ENCODE measurements at places on chromosomes 16 and 17.
A peak's percentile ranks its signal among the peaks of the same experiment; 100 is the strongest.

DNA sequence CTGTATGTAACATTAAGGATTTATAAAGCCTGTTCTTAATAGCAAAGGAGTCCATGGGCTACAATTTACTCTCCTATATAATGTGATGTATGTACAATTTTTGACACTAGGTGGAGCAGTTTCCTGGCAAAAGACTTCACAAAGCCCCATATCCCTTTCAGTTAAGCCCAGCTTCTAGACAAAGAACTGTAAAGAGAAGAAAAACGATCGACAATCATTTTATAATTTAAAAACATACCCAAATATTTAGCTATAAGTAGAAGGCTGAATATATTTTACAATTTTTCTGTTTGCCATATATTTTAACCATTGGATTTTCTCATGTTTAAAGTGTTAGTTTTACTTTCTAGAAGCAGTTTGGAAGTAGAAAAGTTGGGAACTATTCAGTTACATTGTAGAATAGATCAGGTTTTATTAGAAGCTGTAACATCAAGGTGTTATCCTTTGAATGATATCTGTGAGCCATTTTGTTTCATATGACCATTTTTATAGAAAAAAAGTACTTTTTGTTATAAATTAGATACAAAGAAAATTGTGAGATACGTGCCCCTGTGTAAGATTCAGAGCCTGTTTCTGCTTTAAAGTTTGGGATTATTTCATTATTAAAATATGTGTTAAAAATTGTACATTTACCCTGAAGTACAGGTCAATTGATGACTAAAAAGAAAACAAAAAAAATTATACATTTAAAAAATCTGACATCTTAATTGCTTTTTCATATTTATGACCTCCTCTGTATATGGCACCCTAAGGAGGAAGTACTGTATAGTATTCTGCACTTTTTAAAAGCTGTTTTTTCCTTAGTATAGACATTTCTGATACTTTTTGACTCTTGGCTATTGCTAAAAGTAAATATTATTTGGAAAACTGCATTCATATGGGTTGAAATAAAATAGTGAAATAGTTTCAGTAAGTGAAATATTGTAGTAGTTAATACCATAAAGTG lies 46.3 kb downstream of the VMP1 start:
- no peak for DNase-seq

DNA sequence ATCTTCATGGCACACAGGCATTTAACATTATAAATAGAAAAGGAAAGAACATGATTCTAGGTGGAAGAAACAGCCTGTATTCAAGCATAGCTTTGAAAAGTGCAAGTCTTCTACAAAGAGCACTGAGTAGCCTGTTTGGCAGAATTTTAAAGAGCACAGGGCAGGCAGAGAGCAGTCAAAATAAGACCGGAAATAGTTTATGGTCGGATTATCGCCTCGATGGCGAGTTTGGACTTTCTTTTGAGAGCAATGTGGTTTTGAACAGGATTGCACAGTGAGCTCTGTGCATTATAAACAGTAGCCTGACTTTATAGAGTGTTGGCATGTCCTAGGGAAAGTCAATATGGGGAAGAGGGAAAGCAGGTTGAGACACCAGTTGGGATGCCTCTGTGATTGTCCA lies 6.2 kb upstream of the TMEM100 start:
- no peak for DNase-seq

DNA sequence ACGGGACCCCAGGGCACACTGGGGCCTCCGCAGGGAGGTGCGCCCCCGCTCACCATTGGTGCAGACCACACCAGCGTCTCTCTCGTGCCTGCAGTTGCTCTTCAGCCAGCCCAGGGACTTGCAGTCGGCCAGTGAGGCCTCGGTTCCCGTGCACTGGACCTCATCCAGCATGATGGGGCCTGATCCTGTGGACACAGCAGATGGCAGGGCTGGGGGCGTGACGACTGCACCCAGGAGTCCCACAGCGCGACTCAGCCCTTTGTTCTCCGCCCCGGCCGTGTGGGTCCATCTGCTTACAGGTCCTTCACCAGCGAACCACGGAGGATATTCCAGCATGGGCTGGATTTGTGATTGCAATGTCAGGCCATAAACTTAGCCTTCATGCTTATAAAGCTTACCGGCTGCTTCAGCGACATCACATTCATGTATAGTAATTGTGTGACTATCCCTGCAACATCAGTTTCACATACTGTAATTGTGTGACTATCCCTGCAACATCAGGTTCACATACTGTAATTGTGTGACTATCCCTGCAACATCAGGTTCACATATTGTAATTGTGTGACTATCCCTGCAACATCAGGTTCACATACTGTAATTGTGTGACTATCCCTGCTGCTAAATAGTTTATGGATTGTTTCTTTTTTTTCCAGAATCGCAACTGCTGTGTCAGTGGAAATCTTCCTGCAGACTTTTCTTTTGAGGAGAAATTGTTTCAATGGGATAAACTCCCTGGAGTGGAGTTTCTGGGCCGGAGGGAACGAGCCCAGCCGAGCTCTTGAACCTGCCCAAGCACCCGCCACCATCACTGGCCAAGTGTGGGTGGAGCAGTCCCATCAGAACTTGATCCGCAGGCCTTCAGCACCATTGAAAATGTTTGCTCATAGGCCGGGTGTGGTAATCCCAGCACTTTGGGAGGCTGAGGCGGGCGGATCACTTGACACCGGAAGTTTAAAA lies 4.8 kb downstream of the LGALS3BP start:
- no peak for DNase-seq

DNA sequence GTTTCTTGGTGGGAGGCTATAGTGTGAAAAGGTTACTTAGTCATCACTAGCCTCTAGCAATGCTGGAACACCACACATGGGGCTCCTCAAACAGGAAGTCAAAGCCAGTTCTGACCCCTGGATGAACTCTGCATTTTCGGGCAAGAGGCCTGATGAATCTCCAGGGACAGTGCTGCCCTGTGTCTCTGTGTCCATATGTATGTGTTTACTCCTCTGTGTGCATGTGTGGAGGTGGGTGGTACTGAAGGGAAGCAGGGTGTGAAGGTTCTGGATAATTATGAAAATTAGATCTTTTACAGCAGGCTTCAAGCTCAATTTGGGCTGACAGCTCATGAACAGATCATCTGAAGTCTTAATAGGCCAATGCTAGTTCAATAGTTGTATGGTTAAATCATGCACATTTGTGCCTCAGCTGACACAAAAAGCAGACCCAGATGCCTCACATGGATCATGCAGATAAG lies 133.6 kb downstream of the SNX11 start:
- DNase-seq = no peak

DNA sequence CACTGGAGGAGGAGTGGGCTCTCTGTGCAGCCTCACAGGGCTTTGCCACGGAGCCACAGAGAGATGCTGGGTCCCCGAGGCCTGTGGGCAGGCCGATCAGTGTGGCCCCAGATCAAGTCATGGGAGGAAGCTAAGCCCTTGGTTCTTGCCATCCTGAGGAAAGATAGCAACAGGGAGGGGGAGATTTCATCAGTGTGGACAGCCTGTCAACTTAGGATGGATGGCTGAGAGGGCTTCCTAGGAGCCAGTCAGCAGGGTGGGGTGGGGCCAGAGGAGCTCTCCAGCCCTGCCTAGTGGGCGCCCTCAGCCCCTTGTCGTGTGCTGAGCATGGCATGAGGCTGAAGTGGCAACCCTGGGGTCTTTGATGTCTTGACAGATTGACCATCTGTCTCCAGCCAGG lies 3.9 kb downstream of the NXPH3 start:
- DNase-seq = no peak

- peak; percentile 83 for DNase-seq
These were observed 844 bp downstream of the TAOK2 start for GRCh38 chr16:29974291-29975133.
